ENCODE measurements at places on chromosomes 16 and 17.

DNA sequence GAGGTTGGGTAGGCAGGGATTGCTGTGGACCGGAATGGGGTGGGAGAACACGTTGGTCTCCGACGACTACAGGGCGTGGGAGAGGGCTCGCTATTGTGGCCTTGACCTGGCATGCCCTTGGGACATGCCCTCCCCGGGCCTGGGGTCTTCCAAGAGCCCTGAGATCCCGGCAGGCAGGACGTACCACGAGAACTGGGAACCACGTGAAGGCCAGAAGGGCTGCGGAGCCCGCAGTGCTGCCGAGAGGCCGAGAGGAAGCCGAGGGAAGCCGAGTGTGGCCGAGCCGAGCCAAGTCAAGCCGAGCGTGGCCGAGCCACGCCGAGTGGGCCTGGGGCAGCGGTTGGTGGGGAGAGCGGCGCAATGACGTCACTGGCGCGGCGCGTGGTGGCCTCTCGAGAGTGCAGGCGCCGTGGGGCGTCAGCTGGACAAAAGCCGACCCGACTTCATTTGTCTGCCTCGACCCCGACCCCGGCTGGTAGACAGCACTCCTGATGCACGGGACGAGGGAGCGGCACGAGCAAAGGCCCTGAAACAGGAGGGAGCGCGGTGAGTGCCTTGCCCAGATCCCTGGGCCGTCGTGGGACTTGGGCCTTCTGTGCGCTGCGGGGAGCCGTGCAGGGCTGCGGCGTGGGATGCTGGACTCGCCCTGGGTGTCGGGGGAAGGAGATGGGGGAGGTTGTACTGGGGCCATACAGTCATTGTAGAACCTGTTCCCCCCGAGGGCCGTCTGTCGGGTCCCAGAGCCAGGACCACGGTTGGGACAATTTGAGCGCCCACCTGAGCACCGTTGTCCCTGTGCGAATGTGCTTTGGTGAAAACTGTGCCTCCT is 6.6 kb downstream of the SOCS1 start:
- no peaks in the 10 kb centered on the region for H3K27me3 ChIP-seq
- peak overlapping the region; percentile 47 for H3K27ac ChIP-seq
- peaks cover 41% of the 10 kb centered on the region for H3K36me3 ChIP-seq
- H3K4me3 ChIP-seq = no peak overlapping the region

- no peaks in the 10 kb centered on the region for H3K4me1 ChIP-seq
- no peak for DNase-seq
- H3K4me3 ChIP-seq = no peak overlapping the region
- H3K36me3 ChIP-seq = peaks cover 7% of the 10 kb centered on the region
Observed at GRCh38 chr17:35021520-35022380, 41.4 kb downstream of the LIG3 start.

DNA sequence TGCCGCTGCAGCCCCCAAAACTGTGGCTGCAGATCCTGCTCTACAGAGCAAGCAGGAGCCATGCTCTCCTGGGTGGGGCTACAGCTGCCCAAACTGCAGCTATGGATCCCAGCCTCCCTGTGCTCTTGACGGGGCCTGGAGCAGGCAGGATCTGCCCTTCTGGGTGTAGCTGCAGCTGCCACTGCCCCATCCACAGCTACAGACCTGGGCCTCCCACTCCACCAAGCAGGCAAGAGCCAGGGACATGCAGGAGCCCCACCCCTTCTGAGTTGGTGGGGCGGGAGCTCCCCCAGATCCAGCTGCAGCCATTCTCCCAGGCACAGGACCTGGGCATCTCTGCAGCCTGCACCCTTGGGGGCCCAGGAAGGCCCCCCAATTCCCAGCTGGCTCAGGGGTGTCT is 551.2 kb upstream of the CA10 start:
- no peak overlapping the region for H3K27ac ChIP-seq
- no peak overlapping the region for H3K4me3 ChIP-seq
- DNase-seq = no peak

DNA sequence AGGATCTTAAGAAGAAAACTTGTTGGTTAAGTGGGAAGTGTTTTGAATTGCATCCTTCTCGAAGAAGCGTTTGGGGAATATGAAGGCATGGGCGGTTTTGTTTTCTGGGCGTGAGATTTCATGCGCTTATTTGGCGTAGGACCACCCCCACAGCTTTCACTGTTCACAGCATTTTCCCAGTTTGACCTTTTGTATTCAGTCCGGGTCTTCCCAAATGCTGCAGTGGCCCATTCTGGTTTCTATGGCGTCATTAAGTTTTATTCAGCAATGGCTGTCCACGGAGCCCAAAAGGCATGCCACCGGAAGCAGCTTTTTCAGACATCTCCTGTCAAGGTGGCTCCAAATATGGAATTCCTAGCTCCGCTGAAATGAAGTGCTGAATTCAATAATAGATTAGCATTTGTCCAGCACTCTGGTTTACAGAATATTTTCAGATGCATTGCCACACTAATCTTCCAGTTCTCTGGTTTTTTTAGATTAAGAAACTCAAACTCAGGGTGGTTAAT is 90.6 kb upstream of the FBXO47 start:
- no peak for DNase-seq
- peaks cover 10% of the 10 kb centered on the region for H3K4me1 ChIP-seq
- no peak overlapping the region for H3K4me3 ChIP-seq

DNA sequence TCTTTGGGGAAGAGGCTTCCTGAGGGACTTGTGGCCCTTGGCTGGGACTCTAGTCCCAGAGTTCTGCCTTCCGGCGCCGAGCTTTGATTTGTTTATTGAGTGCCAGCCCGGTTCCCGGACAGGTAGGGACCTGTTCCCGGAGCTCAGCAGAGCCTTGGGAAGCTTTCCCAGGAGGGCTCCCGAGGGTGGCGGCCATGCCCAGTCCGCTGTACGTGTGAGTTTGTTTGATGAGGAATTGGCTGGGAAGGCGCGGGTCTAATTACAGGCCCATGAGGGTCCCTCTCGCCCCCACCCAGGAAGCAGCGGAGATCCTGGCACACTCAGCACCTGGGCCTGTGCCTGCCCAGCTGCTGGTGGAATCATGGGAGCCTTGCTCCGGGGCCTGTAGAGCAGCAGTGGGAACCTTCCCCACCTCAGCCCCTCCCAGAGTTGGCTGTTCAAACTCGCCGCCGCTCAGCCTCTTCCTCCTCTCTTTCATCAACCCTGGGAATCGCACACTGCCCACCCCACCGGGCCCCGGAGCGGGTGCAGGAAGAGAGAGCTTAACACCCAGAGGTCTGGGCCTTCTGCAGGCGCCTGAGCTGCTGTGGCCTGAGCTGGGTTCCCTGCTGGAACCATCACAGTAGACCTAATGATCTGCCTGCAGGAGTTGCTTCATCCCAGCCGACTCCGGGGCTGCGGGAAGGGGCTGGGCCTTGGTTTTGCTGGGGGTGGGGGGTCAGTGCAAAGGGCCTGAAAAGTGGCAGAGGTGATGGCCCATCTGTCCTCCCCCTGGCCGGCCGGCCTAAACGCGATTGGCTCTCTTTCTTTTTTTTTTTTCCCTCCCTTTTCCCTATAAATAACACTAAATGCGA is 313.7 kb downstream of the SEC14L1 start:
- no peak for DNase-seq
- peak overlapping the region; percentile 92 for H3K27ac ChIP-seq
- H3K4me3 ChIP-seq = peak overlapping the region; percentile 94
- peaks cover 90% of the 10 kb centered on the region for H3K4me1 ChIP-seq
- H3K27me3 ChIP-seq = no peaks in the 10 kb centered on the region
- H3K36me3 ChIP-seq = peaks cover 38% of the 10 kb centered on the region

DNA sequence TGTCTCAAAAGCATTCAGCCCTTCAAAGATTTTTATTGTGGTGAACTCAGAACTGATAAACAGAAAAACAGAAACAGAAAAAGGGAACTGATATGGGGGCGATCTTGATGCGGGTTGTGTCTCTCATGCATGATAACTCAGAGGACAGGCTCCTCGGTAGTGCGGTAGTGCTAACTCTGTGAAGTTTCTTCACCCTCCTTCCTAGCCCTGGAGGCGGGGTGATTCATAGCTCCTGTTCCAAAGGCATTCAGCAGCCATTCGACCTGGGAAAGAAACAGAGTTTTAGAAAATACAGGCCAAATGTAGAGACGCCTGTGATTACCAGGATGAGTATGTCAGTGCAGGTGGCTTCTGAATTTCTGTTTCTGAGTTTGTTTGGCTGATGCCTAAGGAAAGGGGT is 5.5 kb upstream of the MAF start:
- no peak for DNase-seq
- peak overlapping the region; percentile 8 for H3K27ac ChIP-seq
- H3K4me3 ChIP-seq = no peak overlapping the region
- peaks cover 8% of the 10 kb centered on the region for H3K27me3 ChIP-seq

- no peak overlapping the region for H3K4me3 ChIP-seq
- no peak overlapping the region for H3K27ac ChIP-seq
- no peaks in the 10 kb centered on the region for H3K4me1 ChIP-seq
- H3K27me3 ChIP-seq = no peaks in the 10 kb centered on the region
Observed at GRCh38 chr17:6539871-6540270, 16.5 kb downstream of the PITPNM3 start.

DNA sequence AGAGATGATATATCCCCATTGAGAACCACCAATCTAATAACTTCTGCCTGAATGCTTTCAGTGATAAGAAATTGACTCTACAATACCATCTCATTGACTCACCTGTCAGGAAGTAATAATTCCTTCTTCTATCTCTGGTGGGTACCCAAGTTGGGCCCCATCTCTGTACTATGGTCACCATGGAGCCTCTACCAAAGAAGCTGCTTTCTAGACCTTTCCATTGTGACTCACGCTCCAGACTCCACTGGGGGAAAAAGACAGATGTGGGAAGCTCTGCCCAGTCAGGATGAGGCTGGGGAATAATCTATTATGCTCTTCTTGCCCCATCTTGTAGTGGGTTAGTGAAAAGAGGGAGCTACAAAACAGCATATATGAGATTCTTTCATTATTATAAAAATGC is 100.4 kb downstream of the COPRS start:
- no peak overlapping the region for H3K27ac ChIP-seq
- H3K4me1 ChIP-seq = no peaks in the 10 kb centered on the region
- DNase-seq = no peak
- no peaks in the 10 kb centered on the region for H3K27me3 ChIP-seq
- H3K36me3 ChIP-seq = no peaks in the 10 kb centered on the region

DNA sequence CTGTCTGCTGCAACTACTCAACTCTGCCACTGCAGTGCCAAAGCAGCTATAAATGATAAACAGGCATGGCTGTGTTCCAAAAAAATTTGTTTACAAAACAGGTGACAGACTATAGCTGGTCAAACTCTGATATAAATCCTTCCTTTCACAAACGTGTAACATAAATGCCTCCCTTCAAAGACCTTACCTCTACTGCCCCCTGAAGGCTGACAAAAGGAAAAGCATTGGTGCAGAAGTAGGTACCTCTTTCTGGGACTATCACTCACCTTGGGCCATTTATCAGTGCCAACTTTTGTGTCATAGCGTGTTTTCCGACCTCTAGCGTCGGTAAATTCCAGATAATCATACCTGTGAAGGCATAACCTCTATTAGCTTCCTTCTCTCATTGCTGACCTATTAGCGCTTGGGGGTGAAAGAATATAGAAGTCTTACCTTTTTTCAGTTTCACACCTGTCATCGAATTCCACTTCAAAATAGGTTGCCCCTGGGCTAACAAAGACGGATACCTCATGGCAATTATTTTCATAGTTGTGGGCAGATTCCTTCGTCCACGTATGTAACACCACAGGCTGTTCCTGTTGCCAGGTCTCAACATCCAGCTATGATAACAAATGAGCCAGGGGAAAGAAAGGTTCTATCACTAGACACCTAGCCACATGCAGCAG is 67.9 kb downstream of the ZZEF1 start:
- peak; percentile 61 for DNase-seq
- no peaks in the 10 kb centered on the region for H3K4me1 ChIP-seq
- H3K4me3 ChIP-seq = no peak overlapping the region
- no peaks in the 10 kb centered on the region for H3K27me3 ChIP-seq
- peaks cover 92% of the 10 kb centered on the region for H3K36me3 ChIP-seq
- H3K27ac ChIP-seq = no peak overlapping the region

- peak overlapping the region; percentile 78 for H3K4me3 ChIP-seq
- DNase-seq = no peak
- H3K36me3 ChIP-seq = peaks cover 36% of the 10 kb centered on the region
- H3K27ac ChIP-seq = peak overlapping the region; percentile 95
Observed at GRCh38 chr16:30473231-30474073, 910 bp downstream of the ITGAL start.

DNA sequence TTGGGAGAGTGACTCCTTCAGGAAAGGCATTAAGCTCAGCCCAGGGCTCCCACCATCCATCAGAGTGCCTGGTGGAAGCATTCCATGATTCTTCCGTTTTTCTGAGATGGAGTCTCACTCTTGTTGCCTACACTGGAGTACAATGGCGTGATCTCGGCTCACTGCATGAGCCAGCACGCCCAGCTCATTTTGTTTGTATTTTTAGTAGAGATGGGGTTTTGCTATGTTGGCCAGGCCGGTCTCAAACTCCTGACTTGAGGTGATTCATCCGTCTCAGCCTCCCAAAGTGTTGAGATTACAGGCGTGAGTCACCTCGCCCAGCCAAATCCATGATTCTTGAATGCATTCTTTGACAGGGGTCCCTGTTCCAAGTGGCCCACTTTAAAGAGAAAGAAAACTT is 23.1 kb downstream of the MIS12 start:
- H3K27ac ChIP-seq = no peak overlapping the region
- H3K4me1 ChIP-seq = peaks cover 7% of the 10 kb centered on the region
- no peaks in the 10 kb centered on the region for H3K27me3 ChIP-seq
- DNase-seq = no peak
- H3K36me3 ChIP-seq = peaks cover 2% of the 10 kb centered on the region

GRCh38 chr16:23940111-23940510 is 104.3 kb downstream of the PRKCB start:
- H3K27ac ChIP-seq = no peak overlapping the region
- no peak overlapping the region for H3K4me3 ChIP-seq
- H3K36me3 ChIP-seq = peaks cover 3% of the 10 kb centered on the region

DNA sequence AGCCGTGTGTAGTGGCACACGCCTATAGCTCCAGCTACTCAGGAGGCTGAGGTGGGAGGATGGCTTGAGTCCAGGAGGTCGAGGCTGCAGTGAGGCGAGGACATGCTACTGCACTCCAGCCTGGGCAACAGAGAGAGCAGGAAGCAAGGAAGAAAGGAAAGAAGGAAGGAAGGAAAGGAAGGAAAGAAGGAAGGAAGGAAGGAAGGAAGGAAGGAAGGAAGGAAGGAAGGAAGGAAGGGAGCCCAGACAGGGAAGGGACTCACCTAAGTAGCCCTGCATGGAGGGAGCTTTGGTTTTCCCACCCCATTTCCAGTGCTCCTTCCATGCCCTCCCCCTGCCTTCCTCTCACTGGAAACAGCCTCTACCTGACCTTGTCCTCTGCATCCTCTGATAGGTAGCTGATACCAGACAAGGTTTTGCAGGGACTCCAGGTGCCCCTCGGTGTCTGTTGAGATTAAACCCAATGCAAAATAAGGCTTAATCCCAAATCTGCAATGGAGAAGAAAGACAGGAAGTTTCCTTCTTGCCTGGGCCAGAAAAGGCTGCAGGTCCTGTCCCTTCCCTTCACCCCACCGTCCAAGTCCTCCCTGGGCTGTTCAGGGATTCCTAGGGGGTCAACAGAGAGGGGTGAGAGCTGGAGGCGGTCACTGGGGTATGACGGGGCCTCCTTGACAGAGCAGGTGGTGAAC is 21.5 kb upstream of the CA4 start:
- no peak overlapping the region for H3K27ac ChIP-seq
- no peaks in the 10 kb centered on the region for H3K4me1 ChIP-seq
- DNase-seq = no peak
- H3K27me3 ChIP-seq = peaks cover 8% of the 10 kb centered on the region

- H3K4me3 ChIP-seq = no peak overlapping the region
- H3K36me3 ChIP-seq = no peaks in the 10 kb centered on the region
- H3K4me1 ChIP-seq = no peaks in the 10 kb centered on the region
- no peaks in the 10 kb centered on the region for H3K27me3 ChIP-seq
- H3K27ac ChIP-seq = no peak overlapping the region
- DNase-seq = no peak
Observed at GRCh38 chr16:48965386-48965785, 316.3 kb downstream of the CBLN1 start.

GRCh38 chr17:82230609-82231311 is 1.9 kb downstream of the SLC16A3 start:
- peaks cover 30% of the 10 kb centered on the region for H3K4me1 ChIP-seq
- H3K27me3 ChIP-seq = peaks cover 32% of the 10 kb centered on the region
- no peak overlapping the region for H3K27ac ChIP-seq
- no peaks in the 10 kb centered on the region for H3K36me3 ChIP-seq
- no peak for DNase-seq
